Lower leg skin (tissue), 4 donors: ENCODE measurements at places on chromosomes 5 and 9. TPM values are rescaled to one million over a fixed set of nuclear protein-coding genes. Genes with fewer than 3 reads are reported as not detected.

DNA sequence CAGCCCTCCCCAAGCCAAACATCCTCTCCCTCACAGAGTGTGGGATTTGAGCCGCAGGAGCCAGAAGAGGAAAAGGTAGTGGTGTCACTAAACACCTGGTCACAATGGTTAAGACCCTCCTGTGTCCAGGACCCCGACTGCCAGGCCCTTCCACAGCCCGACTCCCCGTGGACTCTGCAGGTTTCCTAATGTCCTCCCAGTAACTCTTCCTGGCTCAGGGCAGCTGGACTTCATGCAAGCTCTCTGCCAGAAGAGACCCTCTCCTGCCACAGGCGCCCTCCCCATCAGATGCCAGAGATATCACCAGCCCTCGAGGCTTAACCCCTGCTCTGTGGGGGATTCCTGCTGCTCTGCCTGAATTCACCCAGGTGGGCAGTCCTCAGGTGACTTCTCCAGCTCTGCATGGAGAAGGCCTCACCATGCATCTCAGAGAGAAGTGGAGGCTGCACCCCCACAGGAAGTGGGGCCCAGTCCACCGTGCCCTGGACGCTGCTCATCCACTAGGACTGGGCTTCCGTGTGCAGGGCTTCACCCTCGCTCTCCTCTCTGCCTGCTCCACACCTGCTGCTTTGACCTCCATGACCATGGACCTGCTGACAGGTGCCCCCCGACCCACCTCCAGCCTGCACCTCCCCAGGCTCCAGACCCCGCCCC lies 111.2 kb downstream of the ADAMTS2 start:
- peak; percentile 60 for DNase-seq

DNA sequence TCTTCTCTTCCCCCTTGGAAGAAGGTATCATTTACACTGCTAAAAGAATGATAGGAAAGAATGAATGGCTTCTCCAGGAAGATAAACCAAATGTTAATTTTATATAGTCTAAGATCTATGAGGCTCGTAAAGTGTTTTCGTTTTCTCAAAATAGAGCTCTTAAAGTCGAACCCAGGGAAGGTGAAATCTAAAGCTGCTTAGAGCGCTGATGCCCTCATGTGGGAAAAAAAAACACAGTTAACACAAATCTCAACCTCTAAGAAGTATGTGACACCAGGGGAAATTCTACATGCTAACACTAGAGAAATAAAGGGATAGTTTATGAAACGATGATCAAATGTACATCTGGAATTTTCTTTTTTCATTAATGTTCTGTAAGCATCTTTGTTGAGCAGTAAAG lies 257.9 kb downstream of the RASEF start:
- DNase-seq: no peak

- no peak for DNase-seq
Observed at GRCh38 chr5:150397146-150397781, 15.4 kb downstream of the CD74 start.

DNA sequence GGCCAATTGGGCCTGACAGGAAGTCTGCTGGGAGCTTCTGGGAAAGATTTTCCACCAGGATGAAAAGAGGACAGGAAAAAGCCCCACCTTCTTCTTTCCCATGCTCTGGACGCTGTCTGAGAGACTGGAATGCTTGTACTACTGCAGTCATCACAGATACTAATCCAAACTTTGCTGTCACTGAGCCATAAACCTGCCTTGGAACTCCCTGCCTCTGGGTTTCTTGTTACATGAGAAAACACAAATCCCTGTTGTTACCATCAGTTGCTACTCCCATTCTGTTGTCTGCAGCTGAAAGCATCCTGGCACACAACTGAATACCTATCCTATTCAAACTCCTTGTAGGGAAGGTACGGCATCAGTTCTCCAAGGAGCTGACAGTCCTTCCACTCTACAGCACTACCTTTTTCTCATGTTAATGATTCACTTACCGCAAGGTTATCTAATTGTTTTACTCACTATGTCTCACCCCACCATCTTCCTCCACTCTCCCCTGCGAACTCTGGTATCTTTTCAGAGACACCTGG lies 167.5 kb downstream of the CDK5RAP2 start:
- no peak for DNase-seq

DNA sequence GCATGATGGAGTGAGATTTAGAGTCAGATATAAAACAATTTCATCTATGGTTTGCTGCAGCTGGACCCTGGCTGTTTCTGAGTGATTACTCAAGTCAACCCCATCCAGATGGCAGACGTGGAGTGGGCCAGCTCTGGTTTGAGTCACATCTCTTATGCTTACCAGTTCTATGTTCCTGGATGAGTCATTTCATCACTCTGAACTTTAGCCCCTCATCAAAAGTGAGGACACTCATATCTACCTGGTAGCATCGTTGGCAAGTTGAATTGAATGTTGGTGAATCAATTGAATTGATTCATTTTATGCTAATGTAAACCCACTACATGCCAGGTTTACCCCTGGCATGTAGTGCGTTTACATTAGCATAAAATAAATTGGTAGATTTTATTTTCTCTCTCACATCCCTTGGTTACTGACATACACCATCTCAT lies 176.4 kb downstream of the FGF18 start:
- DNase-seq: no peak

GRCh38 chr9:110521206-110521605 lies 58.3 kb downstream of the SVEP1 start:
- DNase-seq: no peak

DNA sequence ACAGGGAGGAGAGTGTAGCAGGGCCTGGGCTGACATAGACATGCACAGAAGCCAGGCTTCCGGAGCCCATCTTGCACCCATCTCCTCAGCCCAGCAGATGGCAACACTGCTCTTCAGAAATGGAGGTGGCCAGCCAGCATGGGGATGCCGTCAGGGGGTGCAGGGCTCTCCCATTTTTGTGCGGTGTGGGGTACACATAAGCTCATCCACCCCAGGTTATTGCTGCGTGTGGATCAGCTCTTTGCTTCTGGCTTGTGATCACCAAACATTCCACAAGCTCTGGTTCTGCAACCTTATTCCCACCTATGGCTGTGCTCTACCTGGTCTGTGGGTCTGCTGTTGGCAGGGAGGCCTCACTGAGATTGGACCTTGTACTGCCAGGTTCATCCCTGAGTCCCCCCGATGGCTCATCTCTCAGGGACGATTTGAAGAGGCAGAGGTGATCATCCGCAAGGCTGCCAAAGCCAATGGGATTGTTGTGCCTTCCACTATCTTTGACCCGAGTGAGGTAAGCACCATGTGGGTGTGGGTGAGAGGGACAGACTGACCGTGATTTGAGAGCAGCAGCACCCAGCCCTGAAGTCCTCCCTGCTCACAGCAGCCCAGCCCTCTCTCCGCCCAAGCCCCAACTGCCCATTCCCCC lies 17.3 kb downstream of the SLC22A5 start:
- peak; percentile 74 for DNase-seq

The PPP1R2B gene
- total RNA-seq: not detected

The CKS2 gene
- 17.4 TPM for total RNA-seq

The SPATA9 gene
- total RNA-seq: not detected

The PCDHB13 gene
- total RNA-seq: 4.8 TPM

The SOX30 gene
- not detected for total RNA-seq
